ENCODE measurements at places on chromosomes 11 and 22.

DNA sequence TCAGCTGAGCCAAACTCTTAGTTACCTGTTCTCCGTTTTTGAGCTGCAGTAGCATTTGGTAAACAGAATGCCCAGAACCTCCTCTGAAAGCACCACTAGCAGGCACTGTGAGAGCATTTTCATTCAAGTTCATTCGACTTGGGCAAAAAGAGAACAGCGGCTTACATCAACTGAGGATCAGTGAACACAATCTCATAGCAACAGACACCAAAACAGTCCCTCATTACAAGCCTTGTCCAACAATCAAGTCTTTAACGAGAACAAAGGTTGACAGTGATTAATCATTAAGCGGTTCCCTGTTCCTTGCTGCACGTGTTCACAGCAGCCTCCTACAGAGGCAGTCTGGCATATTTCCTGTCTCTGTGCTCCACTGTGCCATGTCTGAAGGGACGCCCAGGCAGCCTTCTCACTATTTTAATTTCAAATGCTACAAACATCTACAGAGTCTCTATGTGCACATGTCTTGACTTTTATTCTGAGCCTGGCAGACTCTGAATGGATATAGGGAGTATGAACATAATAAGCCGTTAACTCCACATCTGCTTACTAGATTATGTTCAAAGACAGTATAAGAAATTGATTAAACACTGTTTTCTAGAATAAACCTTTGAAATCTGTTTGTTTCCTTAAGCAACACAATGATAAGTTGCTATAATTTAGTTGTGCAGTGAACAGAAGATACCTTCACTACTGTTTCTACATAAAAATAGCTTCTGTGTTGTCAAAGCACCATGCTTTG is 88.3 kb upstream of the MTMR2 start:
- DNase-seq, result peak; percentile 28
- peak overlapping the region; percentile 43 for H3K4me3 ChIP-seq
- H3K4me1 ChIP-seq, result peaks cover 17% of the 10 kb centered on the region
- H3K27ac ChIP-seq, result peak overlapping the region; percentile 39
- no peaks in the 10 kb centered on the region for H3K27me3 ChIP-seq

DNA sequence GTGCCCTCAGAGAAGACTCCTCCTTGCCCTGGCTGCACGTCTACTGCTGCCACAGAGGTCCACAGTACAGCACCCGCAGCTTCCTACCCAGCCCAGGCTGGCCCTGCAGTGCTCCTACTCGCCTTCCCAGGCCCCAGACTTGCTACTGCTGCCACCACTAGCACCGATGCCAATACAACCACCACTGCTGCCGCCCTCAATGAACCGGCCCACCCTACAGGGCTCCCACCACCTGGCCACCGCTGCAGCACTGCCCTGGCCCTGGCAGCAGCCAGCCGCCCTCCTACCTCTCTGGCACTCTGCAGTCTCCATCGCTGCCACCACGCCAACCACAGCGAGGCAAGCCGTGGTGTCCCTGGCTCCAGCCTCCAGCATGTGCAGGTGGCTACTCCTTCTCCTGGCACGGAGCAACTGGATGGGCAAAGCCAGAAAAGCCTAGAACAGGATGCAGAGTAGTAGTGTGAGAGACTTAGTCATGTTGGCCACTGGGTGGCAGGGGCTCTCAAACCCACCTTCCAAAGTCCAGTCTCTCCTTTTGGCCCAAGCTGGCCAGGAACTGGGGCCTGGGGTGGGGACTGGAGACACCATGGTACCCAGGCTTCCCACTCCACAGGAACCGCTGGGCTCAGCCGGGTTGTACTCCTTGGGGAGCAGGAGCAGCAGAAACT is 39.4 kb downstream of the C22orf42 start:
- H3K4me3 ChIP-seq, result no peak overlapping the region
- no peak for DNase-seq
- H3K27me3 ChIP-seq, result no peaks in the 10 kb centered on the region
- H3K4me1 ChIP-seq, result no peaks in the 10 kb centered on the region
- no peaks in the 10 kb centered on the region for H3K36me3 ChIP-seq

- DNase-seq, result no peak
- H3K27ac ChIP-seq, result no peak overlapping the region
- no peaks in the 10 kb centered on the region for H3K36me3 ChIP-seq
- no peak overlapping the region for H3K4me3 ChIP-seq
These were observed 184.6 kb downstream of the LRRC4C start for GRCh38 chr11:41274831-41275230.

DNA sequence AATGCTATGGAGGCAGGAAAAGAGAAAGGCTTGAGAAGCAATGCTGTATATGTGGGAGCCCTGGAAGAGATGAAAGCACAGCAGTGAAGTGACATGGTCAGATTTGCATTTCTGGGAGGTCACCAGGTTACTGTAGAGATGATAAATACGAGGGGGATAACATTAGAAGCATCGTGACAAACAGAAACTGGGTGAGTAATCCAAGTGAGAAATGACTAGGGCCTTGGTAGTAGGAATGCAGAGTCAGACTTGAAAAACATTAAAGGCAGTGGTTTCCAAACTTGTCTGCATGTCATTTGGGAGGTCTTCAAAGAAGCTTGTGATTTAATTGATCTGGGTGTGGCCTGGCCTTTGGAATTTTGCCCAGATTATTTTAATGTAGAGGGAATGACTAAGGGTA is 43.9 kb downstream of the CCDC34 start:
- H3K36me3 ChIP-seq, result no peaks in the 10 kb centered on the region
- DNase-seq, result no peak
- no peak overlapping the region for H3K27ac ChIP-seq
- H3K4me1 ChIP-seq, result peaks cover 9% of the 10 kb centered on the region
- no peaks in the 10 kb centered on the region for H3K27me3 ChIP-seq

- H3K4me1 ChIP-seq, result peaks cover 20% of the 10 kb centered on the region
- H3K4me3 ChIP-seq, result no peak overlapping the region
- no peaks in the 10 kb centered on the region for H3K27me3 ChIP-seq
- DNase-seq, result no peak
- H3K27ac ChIP-seq, result no peak overlapping the region
These were observed 43.5 kb downstream of the MN1 start for GRCh38 chr22:27757928-27758525.

DNA sequence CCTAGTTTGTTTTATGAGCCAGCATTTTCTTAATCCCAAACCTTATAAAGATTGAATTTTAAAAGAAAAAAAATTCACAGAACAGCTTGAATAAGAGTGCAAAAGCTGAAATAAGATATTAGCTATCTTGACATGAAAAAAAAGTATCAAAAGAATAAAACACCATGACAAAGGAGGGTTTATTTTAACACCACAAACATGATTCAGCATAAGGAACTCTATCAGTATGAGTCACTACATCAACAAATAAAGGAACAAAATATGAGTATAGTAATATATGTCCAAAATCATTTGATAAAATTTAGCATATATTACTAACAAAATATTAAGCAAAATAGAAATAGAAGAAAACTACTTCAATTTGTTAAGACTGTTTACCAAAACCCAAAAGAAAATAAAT is 9.6 kb upstream of the LMO1 start:
- H3K27ac ChIP-seq, result no peak overlapping the region
- DNase-seq, result no peak
- no peak overlapping the region for H3K4me3 ChIP-seq
- H3K27me3 ChIP-seq, result peaks cover 27% of the 10 kb centered on the region

- H3K4me1 ChIP-seq, result no peaks in the 10 kb centered on the region
- no peak for DNase-seq
- H3K36me3 ChIP-seq, result no peaks in the 10 kb centered on the region
- no peak overlapping the region for H3K4me3 ChIP-seq
These were observed 29.7 kb downstream of the USH1C start for GRCh38 chr11:17514476-17514875.

DNA sequence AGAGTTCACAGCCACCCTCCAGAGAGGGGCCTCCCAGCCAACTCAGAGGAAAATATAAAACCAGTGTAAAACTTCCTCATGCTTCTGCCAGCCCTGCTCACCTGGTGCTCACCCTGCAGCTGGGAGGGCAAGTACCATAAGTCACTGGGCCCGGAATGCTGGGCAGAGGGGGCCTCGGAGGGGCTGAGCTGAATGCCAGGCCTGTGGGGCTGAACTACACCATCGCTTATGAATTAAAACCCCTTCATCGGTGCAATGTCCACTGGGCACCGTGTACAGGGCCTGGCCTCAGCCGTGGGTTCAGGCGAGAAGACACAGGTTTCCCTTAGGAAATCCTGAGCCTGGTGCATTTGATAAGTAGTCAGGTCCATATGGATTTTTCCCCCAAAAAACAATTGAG is 828.6 kb downstream of the TBC1D22A start:
- H3K4me1 ChIP-seq, result no peaks in the 10 kb centered on the region
- H3K36me3 ChIP-seq, result no peaks in the 10 kb centered on the region
- no peak overlapping the region for H3K4me3 ChIP-seq
- no peak overlapping the region for H3K27ac ChIP-seq
- DNase-seq, result no peak

GRCh38 chr11:22640862-22641261 is 15.2 kb upstream of the FANCF start:
- no peaks in the 10 kb centered on the region for H3K4me1 ChIP-seq
- H3K27me3 ChIP-seq, result no peaks in the 10 kb centered on the region
- no peak for DNase-seq
- no peak overlapping the region for H3K27ac ChIP-seq

- H3K27ac ChIP-seq, result no peak overlapping the region
- no peak for DNase-seq
- no peaks in the 10 kb centered on the region for H3K27me3 ChIP-seq
These were observed 82.4 kb downstream of the DGCR2 start for GRCh38 chr22:19039796-19040280.

Data from keratinocyte (primary cell).